ENCODE measurements at places on chromosomes 4 and X.
A peak's percentile ranks its signal among the peaks of the same experiment; 100 is the strongest.

DNA sequence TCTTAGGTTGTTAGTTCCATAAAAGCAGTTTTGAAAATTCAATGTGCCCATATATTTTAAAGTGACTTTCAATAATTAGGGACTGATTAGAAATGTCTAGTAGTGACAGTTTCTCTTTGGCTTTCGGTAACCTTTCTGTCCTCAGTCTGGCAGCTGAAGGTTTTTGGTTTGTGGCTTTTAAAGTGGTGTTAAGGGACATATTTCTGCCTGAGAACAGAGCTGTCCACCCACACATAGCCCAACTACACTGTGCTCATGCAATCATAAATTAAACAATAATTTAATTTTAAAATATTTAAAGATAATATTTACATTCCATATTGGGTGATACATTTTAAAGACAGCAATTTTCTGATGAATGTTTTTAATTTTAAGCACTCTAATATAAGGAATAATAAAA lies 335.0 kb upstream of the TENM3 start:
- no peak for ATAC-seq

- no peak for ATAC-seq
Measured at GRCh38 chrX:135340831-135341230, 31.6 kb downstream of the ETDC start.

DNA sequence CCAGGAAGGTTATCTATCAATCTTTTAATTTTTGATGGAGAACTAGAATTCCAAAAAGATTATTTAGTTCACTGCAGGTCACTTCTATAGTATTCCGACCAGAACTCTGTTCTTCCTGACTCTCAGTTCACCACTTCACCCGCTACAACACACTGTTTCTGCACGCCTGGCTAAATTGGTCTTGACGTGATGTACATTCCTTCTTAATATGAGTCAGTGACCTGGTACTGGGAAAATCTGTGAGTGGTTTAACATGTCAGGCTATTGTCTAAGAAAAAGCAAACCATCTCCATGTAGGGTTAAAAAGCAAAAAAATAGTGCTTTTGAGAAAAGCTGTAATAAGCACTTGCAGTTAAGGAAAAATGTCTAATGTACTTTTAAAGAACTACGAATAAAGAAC lies 120.4 kb downstream of the NDST3 start:
- ATAC-seq: no peak

DNA sequence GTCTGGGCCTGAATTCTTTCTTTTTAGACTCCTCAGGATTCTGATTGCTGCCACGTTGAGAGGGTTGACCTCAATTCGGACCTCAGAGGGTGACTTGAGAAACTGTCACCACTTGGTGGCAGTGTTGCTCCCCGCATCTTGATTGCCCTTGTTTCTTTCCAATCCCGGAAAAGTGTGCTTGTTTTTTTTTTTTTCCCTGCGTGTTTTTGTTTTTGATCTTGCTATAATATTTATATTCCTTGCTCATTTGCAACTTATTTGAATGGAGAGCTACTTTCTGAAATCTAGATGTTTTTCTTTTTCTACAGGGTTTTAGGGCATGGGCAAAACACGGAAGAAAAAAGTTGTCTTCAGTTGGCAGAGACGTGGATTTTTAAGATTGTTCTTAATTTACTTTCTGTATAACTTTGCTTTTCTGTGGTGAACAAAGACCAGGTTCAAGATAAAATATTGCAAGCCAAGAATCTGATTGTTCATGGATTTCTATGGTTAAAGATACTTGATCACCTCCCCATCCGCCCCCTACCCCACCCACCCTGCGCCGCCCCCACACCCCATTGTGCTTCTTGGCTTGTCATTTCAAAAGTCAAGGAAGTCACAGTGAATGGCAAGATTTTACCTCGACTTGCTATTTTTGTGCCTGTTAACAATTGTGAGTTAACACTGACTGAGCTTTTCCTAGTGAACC lies 102.0 kb downstream of the PTTG2 start:
- ATAC-seq: peak; percentile 62

GRCh38 chrX:50565718-50566117 lies 95.1 kb upstream of the DGKK start:
- ATAC-seq: no peak

- ATAC-seq: no peak
Measured at GRCh38 chrX:63506320-63506719, 155.2 kb upstream of the SPIN4 start.

- ATAC-seq: no peak
Measured at GRCh38 chr4:113159942-113160545, 110.6 kb downstream of the ANK2 start.

DNA sequence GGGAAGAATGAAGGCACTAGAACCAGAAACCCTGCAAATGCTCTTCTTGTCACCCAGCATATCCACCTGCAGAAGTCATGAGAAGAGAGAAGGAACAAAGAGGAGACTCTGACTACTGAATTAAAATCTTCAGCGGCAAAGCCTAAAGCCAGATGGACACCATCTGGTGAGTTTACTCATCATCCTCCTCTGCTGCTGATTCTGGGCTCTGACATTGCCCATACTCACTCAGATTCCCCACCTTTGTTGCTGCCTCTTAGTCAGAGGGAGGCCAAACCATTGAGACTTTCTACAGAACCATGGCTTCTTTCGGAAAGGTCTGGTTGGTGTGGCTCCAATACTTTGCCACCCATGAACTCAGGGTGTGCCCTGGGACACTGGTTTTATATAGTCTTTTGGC lies 181.7 kb downstream of the AR start:
- ATAC-seq: no peak
